CD4-positive, alpha-beta T cell treated with Interleukin-2 at 100 ng/mL for 4 hours (primary cell): ENCODE measurements at places on chromosomes 4 and X.

GRCh38 chr4:184448821-184449220, 25.5 kb downstream of the IRF2 start:
- DNase-seq, result no peak

DNA sequence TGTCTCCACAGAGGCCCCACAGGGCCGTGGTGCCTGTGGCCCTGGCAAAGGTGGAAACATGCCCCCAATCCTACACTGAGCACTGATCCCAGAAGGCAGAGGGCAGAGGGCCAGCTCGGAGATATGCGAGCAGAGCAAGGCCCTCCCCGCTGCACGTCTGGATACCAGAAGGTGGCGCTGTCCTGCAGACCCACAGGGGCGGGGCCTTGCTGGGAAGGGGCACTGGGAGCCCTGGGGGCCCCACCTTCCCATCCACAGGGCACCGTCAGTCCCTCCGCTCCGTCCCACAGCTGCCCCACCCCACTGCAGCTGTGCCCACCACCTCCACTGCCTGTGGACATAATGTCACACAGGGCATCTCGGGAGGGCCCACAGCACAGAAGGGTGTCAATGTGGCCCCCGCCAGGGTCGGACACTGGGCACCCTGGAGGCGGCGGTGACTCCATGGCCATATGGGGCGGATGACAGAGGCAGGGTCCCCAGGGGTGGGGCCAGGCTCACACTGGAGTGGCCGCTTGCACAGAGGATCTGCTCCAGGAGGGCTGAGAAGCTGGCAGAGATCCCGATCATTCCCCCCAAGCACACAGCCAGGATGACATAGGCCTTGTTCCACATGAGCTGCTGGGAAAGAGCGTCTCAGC, 4.8 kb downstream of the SLC49A3 start:
- peak; percentile 27 for DNase-seq

- DNase-seq, result peak; percentile 59
Measured at GRCh38 chr4:26076000-26076587, 162.1 kb downstream of the SMIM20 start.

DNA sequence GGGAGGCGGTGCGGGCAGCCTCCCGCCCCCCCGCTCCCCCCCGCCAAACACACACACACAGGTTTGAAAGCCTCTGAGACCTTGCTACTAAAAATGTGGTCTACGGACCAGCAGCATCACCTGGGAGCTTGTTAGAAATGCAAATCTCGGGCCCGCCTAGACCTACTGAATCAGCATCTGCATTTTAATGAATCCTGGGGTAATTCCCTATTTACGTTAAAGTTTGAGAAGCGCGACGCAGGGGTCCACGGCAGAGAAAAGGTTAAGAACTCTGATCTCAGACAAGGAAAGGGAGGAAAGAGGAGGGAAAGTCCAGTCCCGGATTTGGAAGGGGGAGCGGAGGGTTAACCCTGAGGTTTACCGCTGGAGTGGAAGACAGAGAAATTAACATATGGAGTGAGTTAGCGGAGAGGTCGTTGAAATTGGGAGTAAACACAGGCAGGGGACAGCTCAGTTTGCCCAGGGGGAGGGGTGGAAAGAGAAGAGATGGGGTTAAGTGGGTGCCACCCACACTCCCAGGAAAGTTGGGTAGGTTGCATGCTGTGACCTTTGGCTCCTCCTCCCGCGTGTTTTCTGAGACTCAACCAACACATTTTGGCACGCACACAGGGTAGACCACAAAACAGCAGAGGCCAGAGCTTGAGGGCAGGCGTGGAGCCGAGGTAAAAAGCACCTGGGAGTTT, 483.6 kb downstream of the BCOR start:
- peak; percentile 17 for DNase-seq

DNA sequence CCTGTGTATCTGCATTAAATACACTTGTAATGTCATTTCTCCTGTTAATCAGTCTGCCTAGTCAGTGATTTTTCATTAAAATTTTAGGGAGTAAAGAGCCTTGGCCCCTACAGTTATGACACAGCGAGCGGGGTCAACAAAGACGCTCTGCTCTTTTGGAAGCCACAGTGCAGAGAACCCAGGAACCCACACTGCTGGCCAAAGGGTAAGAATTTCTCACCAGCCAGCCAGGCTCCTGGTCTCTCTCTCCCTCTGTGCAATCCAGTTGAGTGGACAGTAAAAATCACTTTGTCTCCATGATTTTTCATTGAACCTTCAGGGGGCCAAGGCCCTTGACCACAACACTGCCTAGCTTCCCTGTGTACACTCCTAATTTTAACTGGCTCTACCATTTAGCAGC, 52.8 kb downstream of the NLGN4X start:
- DNase-seq, result no peak

GRCh38 chrX:74446876-74447275, 25.6 kb downstream of the SLC16A2 start:
- DNase-seq, result no peak

DNA sequence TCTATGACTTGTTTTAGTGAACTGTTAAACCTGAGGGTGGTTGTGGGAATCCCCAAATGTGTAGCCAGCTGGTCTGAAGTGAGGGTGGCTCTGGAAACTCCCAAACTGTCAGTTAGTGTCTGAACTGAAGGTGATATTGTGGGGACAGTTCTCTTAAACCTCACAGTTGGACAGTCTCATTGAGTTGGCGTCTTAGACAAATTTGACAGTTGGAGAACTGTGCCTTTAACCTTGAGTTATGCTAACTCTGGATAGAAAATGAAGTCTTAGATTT, 20.7 kb upstream of the CTSO start:
- no peak for DNase-seq

DNA sequence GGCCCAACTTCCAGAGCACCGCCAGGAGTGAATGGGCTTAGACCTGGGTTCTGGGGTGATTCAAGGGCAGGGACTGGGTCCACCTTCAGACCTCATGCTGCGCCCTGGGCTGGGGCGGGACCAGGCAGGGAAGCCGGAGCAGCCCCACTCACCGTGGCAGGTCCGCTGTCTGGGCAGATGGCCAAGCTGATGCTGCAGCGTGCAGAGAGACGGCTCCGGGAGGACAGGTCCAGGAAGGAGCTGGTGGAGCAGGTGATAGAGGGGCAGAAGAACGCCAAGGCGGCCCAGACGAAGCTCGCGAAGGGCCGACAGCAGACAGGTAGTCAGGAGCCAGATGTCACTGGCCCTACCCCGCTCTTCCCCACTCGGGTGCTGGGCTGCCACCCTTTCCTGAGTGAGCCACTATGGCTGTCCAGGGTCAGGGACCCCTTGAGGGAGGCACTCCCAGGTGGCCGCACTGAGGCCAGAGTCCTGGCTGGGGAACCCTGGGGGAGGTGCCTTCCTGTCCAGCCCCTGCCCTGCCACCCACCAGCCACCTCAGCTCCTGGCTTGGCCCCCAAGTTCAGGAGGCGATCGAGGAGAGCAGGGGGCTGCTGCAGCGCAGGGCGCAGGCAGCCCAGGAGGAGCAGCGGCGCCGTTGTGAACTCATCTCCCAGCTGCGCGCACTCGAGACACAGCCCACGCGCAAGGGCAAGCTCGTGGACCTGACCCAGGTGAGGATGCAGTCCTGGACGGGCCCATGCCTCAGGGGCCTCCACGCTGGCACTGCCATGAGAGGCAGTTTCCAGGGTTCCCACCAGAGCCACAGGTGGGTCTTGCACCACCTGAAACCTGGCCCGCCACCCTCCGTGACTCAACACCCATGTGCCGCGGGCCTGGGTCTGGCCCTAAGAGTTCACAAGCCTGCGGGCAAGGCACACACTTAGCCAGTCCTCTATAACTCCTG, 10.1 kb upstream of the RNF4 start:
- no peak for DNase-seq

DNA sequence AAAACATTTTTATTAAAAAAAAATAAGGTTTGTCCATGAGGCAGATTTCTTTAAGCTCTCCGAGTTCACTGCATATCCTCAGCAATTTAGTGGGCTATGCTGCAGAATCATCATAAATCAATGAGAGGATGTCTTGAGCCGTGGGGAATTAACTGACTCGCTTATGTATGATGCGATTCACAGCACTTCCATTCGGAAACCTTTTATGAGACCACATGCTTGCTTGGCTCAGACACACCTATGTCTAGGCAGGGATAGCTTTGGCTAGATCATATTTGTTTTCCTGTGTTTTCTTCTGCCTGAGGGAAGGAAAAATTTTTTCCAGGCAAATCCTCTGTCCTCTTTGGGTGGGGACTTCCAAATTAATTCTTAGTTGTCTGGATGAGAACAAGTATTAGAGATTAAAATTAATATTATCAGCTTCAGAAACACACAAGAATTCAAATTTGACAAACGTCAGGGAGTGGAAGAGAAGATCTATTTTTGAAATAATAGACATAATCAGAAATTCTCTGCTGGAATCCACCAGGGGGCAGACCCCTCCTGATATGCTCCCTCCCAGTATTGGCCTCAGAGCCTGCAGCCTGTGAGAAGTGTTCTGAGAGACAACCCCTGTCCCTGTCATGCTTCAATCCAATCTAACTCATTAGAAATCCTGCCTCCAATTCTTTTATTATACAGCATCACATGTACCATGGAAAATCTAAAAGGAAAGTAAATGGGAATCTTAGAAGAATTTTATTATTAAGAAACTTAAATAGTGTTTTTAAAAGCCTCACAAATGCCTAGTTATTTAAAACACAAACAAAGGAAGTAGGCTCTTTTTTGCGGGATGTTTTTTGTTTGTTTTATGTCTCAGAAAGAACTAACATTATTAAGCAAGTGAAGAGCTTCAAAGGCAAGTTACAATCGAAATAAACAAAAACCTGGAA, 345.1 kb upstream of the TACR3 start:
- DNase-seq, result no peak
